Glomerular endothelial cell (primary cell): ENCODE measurements at places on chromosomes 5 and 9. TPM values are rescaled to one million over a fixed set of nuclear protein-coding genes. Genes with fewer than 3 reads are reported as not detected.

The PCDHA9 gene
- total RNA-seq, result 0.06 and 0.19 TPM in 2 replicates

DNA sequence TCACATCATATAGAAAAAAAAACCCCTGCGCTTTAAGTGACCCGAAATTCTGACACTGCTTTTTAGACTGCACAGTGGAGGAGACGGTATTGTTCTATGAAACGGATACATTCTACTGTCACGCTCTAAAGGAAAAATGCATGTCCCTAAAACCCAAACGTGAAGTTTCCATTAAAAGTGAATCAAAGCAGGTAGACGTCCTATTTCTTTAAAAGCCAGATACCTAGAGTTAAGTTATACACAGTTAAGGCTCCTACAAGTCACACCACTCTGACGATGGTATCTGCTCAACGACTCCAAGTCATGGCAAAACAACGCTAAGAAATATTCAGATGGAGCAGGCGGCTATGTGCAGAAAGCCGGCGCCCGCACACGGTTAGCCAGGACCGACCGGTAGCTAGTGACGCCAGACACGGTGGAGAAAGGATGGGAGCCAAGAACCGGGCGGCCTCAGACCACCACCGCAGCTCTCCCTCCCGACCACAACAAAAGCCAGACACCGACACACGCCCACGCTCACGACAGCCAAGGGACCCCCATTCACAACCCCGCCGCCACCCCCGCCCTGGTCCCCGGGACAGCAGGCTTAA lies 734 bp downstream of the SKP1 start:
- DNase-seq, result no peak

- DNase-seq, result no peak
Observed at GRCh38 chr5:66992547-66992946, 204.1 kb downstream of the CD180 start.

DNA sequence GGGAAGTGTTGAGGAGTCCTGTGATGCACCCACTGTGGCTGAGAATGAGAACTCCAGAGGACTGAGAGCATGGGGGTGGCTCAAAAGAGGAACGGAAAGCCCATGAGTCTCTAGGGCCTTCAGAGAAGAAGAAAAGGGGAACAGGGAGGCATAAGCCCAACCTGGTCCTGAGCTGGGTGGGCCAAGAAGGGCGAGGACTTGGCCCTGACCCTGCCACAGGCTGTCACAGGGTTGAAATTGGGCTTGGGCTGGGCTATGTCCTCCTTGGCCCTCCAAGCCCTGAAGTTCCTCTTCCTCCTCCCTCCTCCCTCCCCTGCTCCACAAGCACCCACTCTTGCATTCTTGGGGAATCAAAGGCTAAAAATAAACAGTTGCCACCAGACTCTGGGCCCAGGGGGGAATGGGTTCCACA lies 49.3 kb upstream of the PPARGC1B start:
- no peak for DNase-seq

GRCh38 chr5:73791389-73791788 lies 165.4 kb downstream of the ARHGEF28 start:
- no peak for DNase-seq

DNA sequence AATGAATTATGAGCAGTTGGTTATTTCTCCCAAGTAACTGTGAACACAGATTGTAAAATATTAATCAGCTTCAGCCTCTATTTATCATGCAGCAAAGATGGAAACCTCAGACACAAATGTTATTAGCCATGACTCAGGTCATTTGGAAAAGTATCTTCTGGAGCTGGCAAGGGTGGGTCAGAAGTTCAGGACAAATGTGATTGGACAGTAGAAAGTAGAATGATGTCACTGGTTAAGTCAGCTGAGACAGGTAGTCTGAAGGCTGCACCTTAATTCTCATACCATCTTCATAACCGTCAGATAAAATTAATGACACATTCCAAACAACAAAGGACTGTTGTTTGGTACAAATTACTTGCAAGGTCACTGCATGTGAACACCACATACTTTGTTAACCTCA lies 140.2 kb downstream of the EMB start:
- DNase-seq, result no peak

DNA sequence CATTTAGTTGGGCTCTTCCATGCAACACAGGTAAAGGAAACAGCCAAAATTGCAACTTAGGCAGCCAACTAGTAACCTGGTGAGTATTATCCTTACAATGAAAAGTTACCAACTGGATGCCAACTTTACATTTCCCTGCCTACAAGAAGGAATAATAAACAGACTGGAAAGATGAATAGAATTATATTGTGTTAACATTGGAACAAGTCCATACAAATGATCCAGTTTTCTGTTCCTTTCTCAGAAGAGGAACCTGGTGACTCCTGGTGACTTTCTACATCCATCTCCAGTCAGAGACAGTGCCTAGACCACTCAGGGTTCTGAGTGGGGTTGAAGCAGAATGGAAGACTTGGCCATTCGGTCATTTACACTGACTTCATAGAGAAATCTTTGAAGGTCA lies 20.6 kb downstream of the MARCHF3 start:
- no peak for DNase-seq

The FAM120AOS gene
- 27.9 and 30.4 TPM in 2 replicates for total RNA-seq

DNA sequence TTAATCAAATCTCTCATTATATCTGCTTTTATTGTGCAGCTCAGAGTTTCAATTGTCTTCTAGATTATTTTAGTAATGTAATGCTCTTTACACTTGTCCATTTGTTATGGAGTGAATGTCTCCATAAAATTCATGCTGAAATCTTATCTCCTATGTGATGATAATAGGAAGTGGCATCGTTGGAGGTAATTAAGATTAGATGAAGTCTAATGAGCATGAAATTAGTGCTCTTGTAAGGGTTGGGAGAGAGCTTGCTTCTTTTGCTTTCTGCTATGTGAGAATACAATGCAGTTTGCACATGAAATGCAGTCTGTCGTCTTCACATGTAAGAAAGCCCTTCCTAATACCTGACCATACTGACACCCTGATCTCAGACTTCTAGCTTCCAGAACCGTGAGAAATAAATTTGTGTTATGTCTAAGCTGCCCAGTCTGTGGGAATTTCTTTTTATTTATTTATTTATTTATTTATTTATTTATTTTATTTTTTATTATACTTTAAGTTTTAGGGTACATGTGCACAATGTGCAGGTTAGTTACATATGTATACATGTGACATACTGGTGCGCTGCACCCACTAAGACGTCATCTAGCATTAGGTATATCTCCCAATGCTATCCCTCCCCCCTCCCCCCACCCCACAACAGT lies 1399.2 kb upstream of the CDH6 start:
- no peak for DNase-seq

DNA sequence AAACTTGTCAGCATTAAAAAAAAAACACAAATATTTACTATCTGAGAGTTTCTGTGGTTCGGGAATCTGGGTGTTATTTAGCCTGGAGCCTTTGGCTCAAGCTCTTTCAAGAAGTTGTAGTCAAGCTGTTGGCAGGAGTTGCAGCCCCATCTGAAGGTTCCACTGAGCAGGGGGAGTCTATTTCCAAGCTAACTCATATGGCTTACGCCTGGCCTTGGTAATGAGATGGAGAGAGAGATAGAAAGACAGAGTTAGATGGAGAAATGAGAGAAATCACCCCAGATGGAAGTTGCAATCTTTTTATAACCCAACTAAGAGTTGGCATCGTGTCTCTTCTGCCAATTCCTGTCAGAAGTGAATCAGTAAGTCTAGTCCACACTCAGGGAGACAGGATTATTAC lies 1075.2 kb upstream of the SEMA6A start:
- no peak for DNase-seq

DNA sequence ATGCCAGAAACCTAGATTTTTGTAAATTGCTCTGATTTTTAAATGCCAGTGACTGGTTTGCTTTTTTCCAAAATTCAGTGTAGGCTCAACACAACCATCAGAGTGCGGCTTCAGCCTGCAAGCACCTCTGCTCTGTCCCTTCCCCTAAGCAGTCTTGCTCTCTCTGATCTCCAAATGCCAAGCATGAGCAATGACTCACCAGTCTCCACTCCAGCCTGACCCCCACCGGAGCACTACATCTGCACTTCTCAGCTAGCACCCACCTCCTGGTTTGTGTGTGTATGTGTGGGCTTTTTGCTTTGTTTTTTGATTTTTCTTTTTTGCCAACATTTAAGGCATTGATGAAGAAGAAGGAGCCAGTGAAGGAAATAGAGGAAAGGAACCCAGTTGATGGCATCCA lies 61.4 kb upstream of the ADRA1B start:
- DNase-seq, result no peak

- no peak for DNase-seq
Observed at GRCh38 chr9:117424291-117424690, 9.4 kb upstream of the ASTN2 start.
